ENCODE measurements at places on chromosomes 2 and 18.

- DNase-seq = peak; percentile 64
These were observed 32.8 kb downstream of the TTC32 start for GRCh38 chr2:19868701-19869580.

DNA sequence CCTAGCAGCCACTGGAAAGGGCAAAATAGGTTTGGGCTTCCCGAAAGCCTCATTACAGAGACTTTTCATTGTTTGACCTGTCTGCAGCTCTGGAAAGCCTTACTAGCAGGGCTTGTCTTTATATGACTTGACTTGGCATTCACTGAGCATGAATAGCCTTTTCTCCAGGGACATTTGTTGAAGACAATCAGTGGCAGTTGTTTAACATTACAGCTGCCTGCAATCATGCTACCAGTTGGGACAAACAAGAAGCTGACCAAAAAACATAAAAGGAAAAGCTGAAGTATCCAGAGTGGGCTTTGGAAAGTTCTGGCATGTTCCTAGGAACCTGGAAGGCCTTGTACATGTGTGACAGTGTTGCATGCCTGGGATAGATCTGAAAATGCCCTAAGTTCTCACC, 121.4 kb downstream of the KCNF1 start:
- no peak for DNase-seq

DNA sequence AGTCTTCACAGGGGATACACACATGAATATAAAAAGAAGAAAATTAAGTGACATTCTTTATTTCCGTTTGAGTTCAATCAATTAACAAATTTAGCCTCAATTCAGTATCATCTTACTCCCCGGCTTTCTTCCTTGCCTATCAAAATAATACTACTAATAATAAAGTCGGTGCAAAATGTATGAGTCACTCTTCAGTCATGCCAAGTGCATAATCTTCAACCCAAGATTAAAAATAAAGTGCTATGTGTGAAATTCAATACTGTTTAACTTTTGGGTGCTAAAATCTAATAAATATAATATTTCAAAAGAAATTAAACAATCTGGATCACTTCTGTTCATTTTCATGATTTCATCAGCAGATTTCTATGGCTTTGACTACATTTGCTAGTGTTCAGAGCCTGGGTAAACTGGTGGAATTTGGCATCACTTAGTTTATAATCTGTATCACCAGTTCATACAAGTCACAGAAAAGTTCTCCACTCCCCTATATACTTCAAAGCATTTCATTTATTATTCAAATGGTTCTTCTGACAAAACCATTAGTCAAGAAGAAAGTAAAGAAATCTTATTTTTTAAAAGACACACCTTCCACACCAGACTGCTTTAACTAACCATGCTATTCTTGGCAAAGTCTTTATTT, 183.6 kb downstream of the THADA start:
- DNase-seq = no peak

- DNase-seq = no peak
These were observed 66.5 kb downstream of the DTNB start for GRCh38 chr2:25606892-25607291.

DNA sequence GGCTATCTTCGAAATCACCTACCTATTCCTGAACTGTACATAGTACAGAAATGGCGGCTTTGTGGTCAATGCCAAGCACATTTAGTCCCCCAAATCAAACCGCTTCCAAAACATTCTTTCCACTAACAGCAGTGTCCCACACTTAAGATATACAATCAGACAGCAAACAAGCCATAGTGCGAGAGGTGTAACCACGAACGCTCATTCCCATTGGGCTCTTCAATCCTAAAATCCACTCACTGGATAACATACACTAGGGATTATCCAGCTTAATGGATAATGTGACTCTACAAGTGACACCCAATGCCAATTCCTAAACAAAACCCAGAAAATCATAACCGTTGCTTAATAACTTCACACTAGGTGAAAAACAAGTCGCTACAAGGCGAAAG, 2.0 kb downstream of the XPO1 start:
- no peak for DNase-seq

GRCh38 chr2:238499731-238500580, 73.2 kb downstream of the ASB1 start:
- DNase-seq = no peak

- no peak for DNase-seq
These were observed 32.9 kb upstream of the TOGARAM2 start for GRCh38 chr2:28948160-28948559.
